Mammary microvascular endothelial cell (primary cell): ENCODE measurements at places on chromosomes 16 and 17. TPM values are rescaled to one million over a fixed set of nuclear protein-coding genes. Genes with fewer than 3 reads are reported as not detected.

Gene SGCA
- not detected in 2 replicates for total RNA-seq

Gene TLCD3B
- 0.34 TPM in 1 of 2 replicates, not detected in the other for total RNA-seq

Gene OTOP3
- total RNA-seq, result not detected in 2 replicates

Gene SLC5A10
- total RNA-seq, result not detected in 2 replicates

Gene EFCAB5
- total RNA-seq, result 0.20 TPM in 1 of 2 replicates, not detected in the other
